Testis (tissue), 5 donors: ENCODE measurements at places on chromosomes 13 and 19.

GRCh38 chr13:113369881-113370280 is 6.0 kb upstream of the GRTP1 start:
- no peak for DNase-seq
- H3K4me1 ChIP-seq = peaks cover 4% of the 10 kb centered on the region
- H3K36me3 ChIP-seq = no peaks in the 10 kb centered on the region
- no peaks in the 10 kb centered on the region for H3K27me3 ChIP-seq
- no peak overlapping the region for H3K27ac ChIP-seq

DNA sequence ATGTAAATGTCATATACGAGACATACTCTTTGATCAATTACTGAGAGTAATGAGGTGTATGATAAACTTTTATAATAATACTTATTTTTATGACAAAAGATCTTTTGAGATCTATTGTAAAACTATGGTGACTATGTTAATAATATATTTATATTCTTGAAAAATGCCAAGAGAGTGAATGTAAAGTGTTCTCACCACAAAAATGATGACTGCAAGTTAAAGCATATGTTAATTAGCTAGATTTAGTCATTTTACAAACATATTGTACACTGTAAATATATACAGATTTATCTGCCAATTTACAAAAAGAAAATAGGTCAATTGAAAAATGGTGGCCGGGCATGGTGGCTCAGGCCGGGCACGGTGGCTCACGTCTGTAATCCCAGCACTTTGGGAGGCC is 81.0 kb downstream of the GPC6 start:
- no peak overlapping the region for H3K4me3 ChIP-seq
- no peak for DNase-seq
- H3K36me3 ChIP-seq = no peaks in the 10 kb centered on the region
- H3K4me1 ChIP-seq = no peaks in the 10 kb centered on the region
- H3K27ac ChIP-seq = no peak overlapping the region
- no peaks in the 10 kb centered on the region for H3K27me3 ChIP-seq

GRCh38 chr13:102879793-102880499 is 34.1 kb downstream of the ERCC5 start:
- no peaks in the 10 kb centered on the region for H3K27me3 ChIP-seq
- H3K36me3 ChIP-seq = no peaks in the 10 kb centered on the region
- no peak for DNase-seq
- no peak overlapping the region for H3K27ac ChIP-seq

- no peak overlapping the region for H3K4me3 ChIP-seq
- no peak overlapping the region for H3K27ac ChIP-seq
- no peaks in the 10 kb centered on the region for H3K36me3 ChIP-seq
Observed at GRCh38 chr13:19567820-19568534, 6.6 kb upstream of the TPTE2 start.

GRCh38 chr13:112894673-112895481 is 74.1 kb upstream of the MCF2L start:
- DNase-seq = no peak
- no peaks in the 10 kb centered on the region for H3K27me3 ChIP-seq
- H3K27ac ChIP-seq = no peak overlapping the region
- peak overlapping the region; percentile 39 for H3K4me3 ChIP-seq

- no peak overlapping the region for H3K4me3 ChIP-seq
- DNase-seq = no peak
- no peaks in the 10 kb centered on the region for H3K36me3 ChIP-seq
- H3K27ac ChIP-seq = no peak overlapping the region
- no peaks in the 10 kb centered on the region for H3K4me1 ChIP-seq
Observed at GRCh38 chr13:40749327-40749726, 21.7 kb downstream of the MRPS31 start.

GRCh38 chr19:10112037-10112761 is 706 bp downstream of the P2RY11 start:
- H3K36me3 ChIP-seq = no peaks in the 10 kb centered on the region
- H3K4me3 ChIP-seq = no peak overlapping the region
- H3K4me1 ChIP-seq = peaks cover under 1% of the 10 kb centered on the region
- DNase-seq = no peak

DNA sequence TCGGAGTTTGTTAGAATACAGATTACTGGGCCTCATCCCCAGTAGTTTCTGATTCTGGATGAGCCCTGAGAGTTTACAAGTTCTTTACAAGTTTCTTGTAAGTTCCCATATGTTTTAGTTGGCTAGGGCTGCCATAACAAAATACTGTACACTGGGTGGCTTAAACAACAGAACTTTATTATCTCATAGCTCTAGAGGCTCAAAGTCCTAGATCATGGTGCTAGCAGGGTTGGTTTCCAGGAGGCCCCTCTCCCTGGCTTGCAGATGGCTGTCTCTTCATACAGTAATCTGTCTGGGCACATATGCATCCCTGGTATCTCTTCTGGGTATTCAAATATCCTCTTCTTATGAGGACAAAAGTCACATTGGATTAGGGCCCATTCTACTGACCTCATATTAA is 167.2 kb downstream of the KLF5 start:
- H3K27ac ChIP-seq = no peak overlapping the region
- H3K4me1 ChIP-seq = no peaks in the 10 kb centered on the region
- DNase-seq = no peak
- no peak overlapping the region for H3K4me3 ChIP-seq

DNA sequence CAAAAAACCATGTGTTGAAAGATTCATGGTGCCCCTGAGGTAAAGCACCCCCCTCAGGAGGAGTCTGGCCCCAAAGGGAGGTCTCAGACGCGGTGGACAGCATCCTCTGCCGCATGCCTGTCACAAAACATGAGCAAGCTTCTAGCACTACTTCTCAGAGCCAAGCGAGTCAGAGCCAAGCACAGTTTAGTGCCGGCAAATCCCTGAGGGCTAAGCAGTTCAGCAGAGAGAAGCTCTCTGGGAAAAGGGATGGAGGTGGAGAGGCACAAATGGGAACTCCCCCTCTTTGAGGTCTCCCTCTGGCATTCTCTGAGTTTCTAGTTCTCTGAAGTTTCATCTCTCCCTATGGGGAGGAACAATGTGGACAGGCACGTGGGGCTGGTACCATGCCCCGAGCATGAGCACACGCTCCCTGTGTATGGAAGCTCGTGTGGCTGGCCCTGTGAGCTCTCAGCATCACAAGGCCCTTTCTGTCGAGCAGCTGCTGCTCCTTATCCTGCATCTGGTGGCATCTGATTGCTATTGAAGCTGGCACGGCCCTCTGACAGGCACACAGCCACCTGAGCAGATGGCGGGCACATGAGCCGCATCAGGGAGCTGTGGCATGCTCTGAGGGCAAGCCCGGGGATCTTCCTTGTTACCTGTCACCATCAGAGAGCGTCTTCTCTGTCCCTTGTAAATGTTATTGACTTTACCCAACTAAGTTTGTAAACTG is 325.1 kb downstream of the SLC7A1 start:
- H3K4me1 ChIP-seq = no peaks in the 10 kb centered on the region
- no peak for DNase-seq
- H3K27me3 ChIP-seq = no peaks in the 10 kb centered on the region
- no peak overlapping the region for H3K4me3 ChIP-seq
- no peaks in the 10 kb centered on the region for H3K36me3 ChIP-seq

- H3K27ac ChIP-seq = no peak overlapping the region
- H3K27me3 ChIP-seq = no peaks in the 10 kb centered on the region
- no peaks in the 10 kb centered on the region for H3K4me1 ChIP-seq
- H3K4me3 ChIP-seq = no peak overlapping the region
Observed at GRCh38 chr13:81540777-81541176, 1199.9 kb upstream of the SPRY2 start.

DNA sequence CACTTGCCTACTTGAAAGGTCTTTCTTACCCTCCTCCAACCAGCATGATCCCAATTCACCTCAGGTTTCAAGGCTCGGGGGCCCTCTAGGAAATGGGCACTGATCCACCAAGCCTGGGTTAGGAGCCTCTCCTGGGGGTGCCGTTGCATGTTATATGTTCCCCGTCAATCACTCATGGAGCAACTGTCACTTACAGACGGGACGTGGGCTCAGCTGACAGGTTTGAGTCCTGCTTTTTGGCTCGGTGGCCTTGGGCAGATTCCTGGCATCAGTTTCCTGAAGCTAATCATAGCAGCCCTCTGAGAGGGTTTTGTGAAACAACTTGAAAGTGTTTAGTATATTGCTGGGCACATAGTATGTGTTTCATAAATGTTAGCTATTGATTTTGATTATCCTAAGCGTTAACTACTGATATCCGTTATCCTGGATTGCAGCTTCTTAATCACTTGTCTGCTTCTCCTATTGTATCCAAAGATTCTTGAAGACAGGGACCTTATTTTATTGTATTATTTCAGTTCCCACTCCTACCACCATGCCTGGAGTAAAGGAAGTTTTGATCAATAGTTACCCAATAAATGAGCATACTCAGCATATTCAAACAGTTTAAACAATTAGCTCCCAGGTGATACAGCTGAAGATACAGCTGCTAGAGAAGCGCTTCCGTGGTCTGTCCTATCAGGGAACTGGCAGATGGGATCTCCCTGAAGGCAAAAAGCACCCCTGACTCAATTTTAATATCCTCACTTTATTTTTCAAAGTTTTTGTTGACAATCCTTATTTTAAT is 57.9 kb downstream of the RFC3 start:
- no peak for DNase-seq
- no peak overlapping the region for H3K4me3 ChIP-seq
- no peaks in the 10 kb centered on the region for H3K36me3 ChIP-seq
- no peaks in the 10 kb centered on the region for H3K27me3 ChIP-seq
- no peak overlapping the region for H3K27ac ChIP-seq

GRCh38 chr13:112692586-112692985 is 2.7 kb downstream of the ATP11A start:
- H3K27me3 ChIP-seq = no peaks in the 10 kb centered on the region
- peak overlapping the region; percentile 12 for H3K27ac ChIP-seq
- H3K4me1 ChIP-seq = peaks cover 44% of the 10 kb centered on the region

GRCh38 chr19:51122112-51122981 is 2.4 kb upstream of the SIGLEC9 start:
- peaks cover 38% of the 10 kb centered on the region for H3K4me1 ChIP-seq
- peak; percentile 70 for DNase-seq
- peak overlapping the region; percentile 63 for H3K27ac ChIP-seq
- no peaks in the 10 kb centered on the region for H3K36me3 ChIP-seq

GRCh38 chr19:55460670-55461258 is 678 bp downstream of the ISOC2 start:
- DNase-seq = peak; percentile 95
- H3K4me3 ChIP-seq = peak overlapping the region; percentile 77
- H3K27ac ChIP-seq = peak overlapping the region; percentile 95
- peaks cover 24% of the 10 kb centered on the region for H3K4me1 ChIP-seq

DNA sequence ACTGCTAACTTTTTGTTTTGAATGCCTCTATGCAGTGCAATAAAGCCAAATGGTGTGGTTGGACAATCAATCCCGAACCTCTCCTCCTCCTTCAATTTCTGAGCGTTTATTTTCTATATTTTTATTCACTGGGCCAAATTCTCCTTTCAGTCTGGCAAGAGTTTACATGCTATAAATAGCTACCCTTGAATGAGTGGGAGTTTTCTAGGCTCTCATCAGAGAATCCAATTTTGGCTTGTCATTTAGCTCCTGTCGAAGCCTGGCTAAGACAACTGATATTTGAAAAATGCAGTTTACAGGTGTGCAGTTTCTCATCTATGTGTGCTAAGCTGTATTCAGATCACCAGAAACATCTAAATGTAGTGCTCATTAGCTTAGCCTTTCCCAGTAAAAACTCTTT is 61.8 kb downstream of the OLFM4 start:
- H3K27me3 ChIP-seq = no peaks in the 10 kb centered on the region
- H3K4me1 ChIP-seq = no peaks in the 10 kb centered on the region
- H3K36me3 ChIP-seq = no peaks in the 10 kb centered on the region

DNA sequence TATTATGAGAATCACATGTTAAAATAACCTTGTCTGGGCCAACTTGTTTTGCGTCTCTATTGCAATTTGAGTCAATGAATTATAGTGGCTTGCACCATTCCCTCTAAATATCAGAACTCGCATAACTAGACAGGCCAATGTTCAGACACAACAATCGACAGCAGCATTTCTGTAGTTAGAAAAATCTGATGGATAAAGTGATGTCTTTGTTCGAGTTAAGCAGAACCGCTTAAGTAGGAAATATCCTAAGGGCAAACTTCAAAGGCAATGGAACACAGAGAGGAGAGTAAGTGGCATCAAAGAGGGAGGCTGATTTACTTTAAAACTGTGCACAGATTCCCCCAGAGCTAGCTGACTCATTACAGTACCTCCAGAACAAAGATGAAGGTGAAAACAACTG is 333.9 kb downstream of the NALCN start:
- no peak for DNase-seq
- no peaks in the 10 kb centered on the region for H3K36me3 ChIP-seq
- no peak overlapping the region for H3K27ac ChIP-seq
- no peaks in the 10 kb centered on the region for H3K27me3 ChIP-seq

- no peak for DNase-seq
- H3K36me3 ChIP-seq = no peaks in the 10 kb centered on the region
- no peaks in the 10 kb centered on the region for H3K4me1 ChIP-seq
- no peak overlapping the region for H3K27ac ChIP-seq
Observed at GRCh38 chr19:50932018-50932689, 20.7 kb downstream of the KLK5 start.

GRCh38 chr13:113585896-113586295 is 1.3 kb downstream of the TFDP1 start:
- H3K4me3 ChIP-seq = no peak overlapping the region
- no peak overlapping the region for H3K27ac ChIP-seq
- H3K4me1 ChIP-seq = no peaks in the 10 kb centered on the region
- no peaks in the 10 kb centered on the region for H3K36me3 ChIP-seq
- DNase-seq = peak; percentile 13

GRCh38 chr13:75869981-75870380 is 233.9 kb downstream of the LMO7 start:
- no peaks in the 10 kb centered on the region for H3K36me3 ChIP-seq
- no peak for DNase-seq
- H3K27me3 ChIP-seq = no peaks in the 10 kb centered on the region
- H3K4me1 ChIP-seq = peaks cover 30% of the 10 kb centered on the region
- H3K4me3 ChIP-seq = no peak overlapping the region
- H3K27ac ChIP-seq = peak overlapping the region; percentile 51

GRCh38 chr19:7506385-7507328 is 9.2 kb upstream of the ZNF358 start:
- H3K27me3 ChIP-seq = no peaks in the 10 kb centered on the region
- peak; percentile 63 for DNase-seq
- H3K4me3 ChIP-seq = no peak overlapping the region
- no peak overlapping the region for H3K27ac ChIP-seq
- H3K4me1 ChIP-seq = peaks cover 6% of the 10 kb centered on the region

DNA sequence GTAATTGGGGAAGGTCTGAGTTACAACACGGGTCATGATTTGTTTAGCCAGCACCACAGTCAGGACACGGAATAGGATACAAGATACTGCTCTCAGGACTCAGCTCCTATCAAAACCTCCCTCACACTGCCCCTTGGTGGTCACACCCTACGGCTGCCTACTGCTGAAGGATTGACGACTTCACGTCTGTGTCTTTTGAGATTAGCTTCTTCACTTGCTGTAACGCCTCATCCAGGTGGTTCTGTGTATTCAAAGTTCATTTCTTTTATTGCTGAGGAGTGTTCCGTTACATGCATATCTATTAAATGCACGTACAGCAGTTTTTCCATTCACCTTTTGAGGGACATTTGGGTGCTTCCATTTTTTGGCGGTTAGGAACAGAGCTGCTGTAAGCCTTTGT is 46.3 kb downstream of the URI1 start:
- no peaks in the 10 kb centered on the region for H3K4me1 ChIP-seq
- DNase-seq = no peak
- H3K36me3 ChIP-seq = no peaks in the 10 kb centered on the region
- no peaks in the 10 kb centered on the region for H3K27me3 ChIP-seq
